Left hindlimb (tissue), 1 donor: ENCODE measurements at places on chromosomes 6 and 20.
A peak's percentile ranks its signal among the peaks of the same experiment; 100 is the strongest.

- DNase-seq, result no peak
These were observed 63.7 kb upstream of the CTNNBL1 start for GRCh38 chr20:37630166-37630565.

DNA sequence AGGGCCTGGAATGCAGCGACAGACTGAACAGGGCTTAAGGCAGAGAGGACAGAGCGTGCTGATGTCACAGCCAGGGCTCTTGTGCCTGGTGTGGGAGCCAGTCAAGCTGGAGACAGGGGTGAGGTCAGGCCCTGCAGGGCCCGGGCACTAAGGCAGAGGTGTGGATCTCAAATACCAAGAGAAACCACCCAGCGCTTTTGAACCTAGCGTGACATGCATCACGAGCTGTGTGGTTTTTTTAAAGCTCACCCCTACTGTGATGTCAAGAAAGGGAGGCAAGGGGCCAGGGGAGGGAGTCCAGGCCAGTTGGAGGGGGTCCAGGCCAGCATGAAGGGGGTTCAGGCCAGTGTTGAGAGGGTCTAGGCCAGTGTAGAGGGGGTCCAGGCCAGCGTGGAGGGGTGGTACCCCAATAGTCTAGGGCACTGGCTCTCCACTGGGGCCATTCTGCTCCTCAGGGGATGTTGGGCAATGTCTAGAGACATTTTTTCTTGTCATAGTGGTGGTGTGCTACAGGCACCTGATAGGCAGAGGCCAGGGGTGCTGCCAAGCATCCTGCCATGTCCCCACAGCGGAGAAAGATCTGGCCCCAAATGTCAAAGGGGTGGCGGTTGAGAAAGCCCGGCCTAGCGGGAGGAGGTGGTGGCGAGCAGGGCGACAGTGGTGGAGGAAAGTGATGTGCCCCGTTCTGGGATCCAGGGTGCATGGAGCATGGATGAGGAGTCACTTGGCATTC lies 42.6 kb downstream of the RBM38 start:
- no peak for DNase-seq

DNA sequence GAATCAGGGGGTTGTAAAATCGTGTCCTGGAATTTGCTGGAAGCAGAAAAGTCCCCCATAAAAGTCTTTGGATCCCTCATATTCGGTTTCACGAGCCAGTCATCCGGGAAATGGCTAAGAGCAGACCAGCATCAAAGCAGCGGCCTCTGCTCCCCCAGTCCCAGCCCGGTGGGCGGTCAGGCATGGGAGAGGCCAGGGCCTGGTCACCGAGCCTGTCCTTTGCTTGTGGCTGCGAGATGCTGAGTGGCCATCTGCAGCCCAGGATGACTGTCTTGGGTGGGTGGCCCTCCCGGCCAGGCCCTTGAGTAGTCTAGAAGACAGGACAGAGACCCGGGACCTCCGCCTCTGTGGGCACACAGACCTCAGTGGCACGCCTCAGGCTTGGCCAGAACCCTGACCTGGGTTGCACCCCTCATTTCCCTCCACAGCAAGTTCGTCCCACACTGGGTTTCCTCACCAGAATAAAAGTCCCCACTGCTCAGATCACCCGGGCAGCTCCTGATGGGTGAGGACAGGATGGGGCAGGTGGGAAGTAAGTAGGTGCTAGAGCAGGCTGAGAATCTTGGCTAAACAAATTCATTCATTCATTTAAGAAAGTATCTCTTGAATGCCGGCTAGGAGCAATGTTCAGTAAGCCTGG lies 172.1 kb downstream of the BMP7 start:
- no peak for DNase-seq

DNA sequence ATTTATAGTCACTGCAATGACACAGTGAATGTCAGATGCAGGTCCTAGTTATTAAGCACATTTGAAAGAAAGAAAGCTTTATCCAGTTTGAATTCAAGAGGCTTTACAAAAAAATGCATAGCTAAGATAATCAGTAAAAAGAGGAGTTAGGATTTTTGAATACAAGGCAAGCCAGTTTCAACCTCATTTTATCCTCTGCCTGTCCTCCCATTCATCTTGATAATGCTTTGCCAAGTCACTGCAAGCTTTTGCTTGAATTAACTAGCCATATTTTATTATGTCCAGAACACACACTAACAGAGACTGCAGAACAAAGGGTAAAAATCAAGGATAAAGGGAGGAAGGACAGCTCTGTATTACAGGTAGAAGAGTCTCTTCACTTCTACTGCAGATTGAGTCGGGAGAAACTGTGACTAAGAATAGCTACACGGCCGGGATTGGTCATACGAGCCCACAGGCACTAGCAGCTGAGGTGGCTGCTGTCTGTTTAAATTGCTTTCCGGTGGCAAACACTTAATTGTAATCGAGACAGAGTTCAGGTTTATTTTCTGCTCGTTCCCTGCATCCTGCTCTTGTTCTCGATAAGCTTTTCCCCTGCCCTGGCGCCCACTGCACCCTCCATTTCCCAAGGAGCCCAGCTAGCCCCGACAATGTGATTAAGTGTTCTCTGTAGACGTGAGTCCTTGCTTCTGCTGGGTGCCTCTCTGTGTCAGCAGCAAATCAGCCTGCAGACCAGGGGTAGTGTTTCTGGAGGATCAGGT lies 30.5 kb upstream of the AKAP12 start:
- no peak for DNase-seq

- no peak for DNase-seq
These were observed 3.8 kb downstream of the TRIM15 start for GRCh38 chr6:30167101-30167500.

GRCh38 chr6:41284726-41285125 lies 1.8 kb downstream of the TREM1 start:
- DNase-seq, result no peak

DNA sequence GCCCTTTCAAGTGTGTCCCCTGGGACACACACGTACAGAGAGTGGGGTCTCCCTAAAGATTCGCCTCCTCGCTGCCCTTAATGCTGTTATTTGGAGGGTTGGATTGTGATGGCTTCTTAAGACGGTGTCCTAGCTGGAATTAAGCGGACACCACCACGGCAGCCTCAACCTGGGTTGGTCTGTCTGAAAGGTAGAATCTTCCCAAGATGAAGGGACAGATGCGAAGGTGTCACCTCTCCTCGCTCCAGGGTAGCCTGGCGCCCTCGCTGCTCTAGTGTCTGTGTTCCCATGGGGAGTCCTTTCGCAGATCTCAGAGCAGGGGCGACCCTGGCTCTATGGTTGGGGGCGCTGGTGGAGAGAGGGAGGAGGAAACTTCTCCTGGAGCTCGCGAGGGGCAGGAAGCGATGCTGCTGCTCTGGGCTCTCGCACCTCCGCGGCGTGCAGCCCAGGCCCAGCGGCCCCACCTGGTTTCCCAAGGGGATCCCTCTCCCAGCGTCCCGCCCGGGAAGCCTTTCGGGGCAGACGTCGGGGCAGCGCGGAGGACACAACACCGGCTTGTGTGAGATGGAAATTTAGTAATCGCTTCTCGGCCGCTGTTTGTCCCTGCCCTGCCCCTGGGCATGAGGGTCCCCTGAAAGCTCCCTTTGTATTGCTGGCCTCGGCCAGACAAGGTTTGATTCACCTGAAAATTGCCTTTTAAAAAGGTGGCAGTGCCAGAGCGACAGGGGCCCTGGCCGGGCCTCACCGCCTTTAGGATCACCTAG lies 1.7 kb downstream of the RSPO3 start:
- peak; percentile 37 for DNase-seq

- DNase-seq, result no peak
These were observed 12.1 kb downstream of the OGFRL1 start for GRCh38 chr6:71300561-71301168.

DNA sequence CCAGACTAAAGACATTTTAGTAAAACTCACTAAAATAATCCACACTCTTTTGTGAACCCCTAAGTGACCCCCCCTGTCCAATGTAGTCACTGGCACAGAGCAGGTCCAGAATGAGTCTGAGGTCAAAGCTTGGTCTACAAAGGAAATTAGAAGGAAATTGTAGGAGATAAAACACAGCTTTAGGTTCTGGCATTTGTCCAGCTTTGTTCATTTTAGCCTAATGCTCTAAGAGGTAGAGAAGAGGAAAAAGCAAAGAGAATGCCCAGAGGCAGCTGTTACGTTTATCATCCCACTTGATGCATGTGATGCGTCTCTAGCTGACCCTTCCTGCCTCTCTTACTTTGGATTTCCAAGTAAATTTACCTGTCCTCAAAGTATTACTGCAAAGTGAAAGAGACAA lies 62.5 kb downstream of the CNKSR3 start:
- no peak for DNase-seq

DNA sequence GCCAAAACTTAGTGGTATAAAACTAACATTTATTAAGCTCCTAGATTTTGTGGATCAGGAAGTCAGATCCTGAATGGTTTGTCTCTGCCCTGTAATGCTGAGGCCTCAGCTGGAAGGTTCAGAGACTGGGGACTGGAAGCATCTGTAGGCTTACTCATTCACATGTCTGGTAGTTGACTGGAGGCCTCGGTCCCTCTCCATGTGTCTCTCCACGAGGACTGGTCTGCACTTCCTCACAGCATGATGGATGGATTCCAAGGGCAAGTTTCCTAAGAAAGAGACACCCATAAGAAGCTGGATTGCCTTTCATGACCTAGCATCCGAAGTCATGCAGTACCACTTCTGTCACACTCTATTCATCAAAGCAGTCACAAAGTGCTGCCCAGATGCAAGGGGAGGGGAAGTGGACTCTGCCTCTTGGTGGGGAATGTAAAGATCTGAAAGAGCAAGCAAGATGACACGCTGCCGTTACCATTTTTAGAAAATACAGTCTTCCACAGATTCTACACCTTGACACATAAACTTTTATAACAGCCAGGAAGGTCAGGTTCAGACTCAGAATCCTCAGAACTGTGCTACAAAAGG lies 17.2 kb upstream of the MDGA1 start:
- DNase-seq, result no peak

DNA sequence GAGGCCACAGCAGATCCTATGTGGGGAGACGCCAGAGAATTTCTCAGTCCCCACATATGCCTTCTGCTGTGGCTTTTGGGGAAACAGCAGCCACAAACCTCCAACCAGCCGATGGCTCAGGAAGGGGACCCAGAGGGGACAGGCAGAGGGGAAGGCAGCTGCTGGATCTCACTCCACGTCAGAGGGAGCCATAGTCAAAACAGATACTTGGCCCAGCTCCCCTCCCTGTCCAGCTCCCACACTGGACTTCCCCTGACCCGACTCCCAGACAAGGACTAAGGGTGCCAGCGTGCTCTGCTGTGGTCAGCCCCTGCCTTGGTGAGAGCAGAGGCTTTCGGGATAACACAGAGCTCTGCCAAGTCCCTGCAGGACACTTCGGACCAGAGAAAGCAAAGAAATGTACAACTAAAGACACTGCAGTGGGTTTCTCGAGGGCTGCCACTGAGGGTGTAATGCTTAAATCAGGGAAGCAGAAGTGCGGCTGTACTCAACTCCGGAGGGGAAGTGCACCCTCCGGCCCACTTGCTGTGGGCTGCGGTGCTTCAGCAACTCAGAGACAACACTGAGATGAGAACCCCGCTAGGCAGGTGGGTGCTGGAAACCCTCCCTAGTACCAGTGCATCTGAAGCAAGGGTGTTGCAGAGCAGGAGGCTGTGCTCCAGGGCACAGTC lies 47.2 kb downstream of the RRBP1 start:
- DNase-seq, result no peak

DNA sequence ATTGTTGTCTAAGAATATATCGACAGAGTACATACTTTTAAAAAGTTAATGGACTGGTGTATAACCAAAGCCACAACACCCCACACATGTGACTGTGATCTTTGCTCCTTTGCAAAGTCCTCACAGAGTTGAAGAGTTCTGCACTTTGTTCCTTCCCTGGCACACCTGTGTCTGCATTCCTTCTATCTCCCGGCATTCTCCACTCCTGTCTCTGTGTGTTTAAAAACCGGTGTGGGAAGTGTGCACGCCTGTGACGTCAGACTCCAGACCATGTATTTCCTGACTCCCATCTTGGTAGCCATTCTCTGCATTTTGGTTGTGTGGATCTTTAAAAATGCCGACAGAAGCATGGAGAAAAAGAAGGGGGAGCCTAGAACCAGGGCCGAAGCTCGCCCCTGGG lies at the start of gene IYD:
Gene IYD, plus strand, starts transcription at position 251 of the 400 bp plus-strand sequence. Its CDS starts 20 bp downstream, at position 271.
- DNase-seq, result no peak

- DNase-seq, result no peak
These were observed 60.9 kb downstream of the RPRD1B start for GRCh38 chr20:38094373-38094891.

DNA sequence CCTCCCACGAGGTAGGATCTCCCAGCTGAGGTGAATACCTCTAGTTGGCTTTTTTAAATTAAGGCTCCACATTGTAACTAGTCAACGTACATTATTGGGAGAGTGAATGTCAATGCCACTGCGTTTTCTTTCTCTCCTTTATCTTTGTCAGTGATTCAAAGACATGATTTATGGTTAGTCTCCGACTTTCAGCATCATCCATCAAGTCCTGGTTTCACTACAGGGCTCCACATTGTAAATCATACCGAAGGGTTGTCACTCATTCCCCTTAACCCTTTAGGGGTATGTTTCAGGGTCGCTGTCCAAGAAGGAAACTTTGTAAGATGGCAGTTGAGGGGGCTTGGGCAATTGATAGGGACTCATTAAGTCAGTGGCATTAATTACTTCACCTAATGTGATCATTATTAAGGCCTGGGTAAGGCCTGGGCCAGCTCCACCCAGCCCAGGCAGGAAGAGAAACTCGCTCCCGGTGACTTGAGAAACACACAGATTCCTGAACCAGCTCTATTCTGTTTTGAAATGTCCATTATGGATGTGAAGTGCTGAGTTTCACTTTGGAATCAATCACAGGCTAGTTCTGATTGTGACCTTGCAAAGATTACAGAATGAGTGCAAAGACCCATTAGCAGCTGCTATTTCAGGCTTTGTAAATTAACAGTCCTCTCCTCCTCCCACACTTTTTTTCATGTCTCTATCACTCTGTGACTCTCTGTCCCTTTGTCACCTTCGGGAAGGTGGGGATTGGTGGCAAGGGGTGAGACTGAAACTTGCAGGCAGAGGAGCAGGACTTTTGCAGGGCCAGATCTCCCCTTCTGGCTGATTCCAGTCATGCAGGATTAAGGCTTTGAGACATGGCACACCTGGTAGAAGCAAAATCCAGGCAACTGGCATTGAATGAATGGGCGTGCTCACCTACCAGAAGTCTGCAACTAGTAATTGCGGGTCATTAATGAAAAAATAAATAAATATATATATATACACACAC lies 222.4 kb downstream of the TSHZ2 start:
- no peak for DNase-seq

DNA sequence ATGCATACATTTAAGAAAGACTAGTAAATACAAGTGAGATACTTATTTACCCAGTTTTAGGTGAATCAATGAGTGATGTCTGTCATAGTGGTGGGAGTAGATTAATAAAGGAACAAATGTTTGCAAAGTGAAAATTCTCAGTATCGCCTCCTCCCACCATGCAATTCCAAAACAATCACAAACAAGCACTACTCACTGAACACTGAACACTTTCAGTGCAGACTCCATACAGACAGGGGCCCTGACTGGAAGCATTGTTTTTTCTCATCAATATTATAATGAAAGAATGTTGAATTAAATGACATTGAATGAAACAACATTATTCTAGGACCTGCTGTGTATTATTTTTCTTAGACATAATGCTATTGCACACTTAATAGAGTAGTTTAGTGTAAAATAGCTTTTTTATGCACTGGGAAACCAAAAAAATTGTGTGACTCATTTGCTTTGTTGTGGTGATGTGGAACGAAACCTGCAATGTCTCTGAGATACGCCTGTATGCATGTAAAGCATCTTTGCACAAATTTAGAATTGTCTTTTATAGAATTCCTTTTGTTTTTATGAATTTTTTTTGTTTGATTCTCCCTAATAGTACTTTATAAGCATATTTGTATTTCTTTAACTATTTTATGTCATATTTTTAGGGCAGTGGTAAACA lies 317.5 kb downstream of the UTRN start:
- DNase-seq, result no peak

- no peak for DNase-seq
These were observed 131.2 kb upstream of the CLDN20 start for GRCh38 chr6:155132617-155133016.
